ENCODE measurements at places on chromosomes 5 and 9. TPM values are rescaled to one million over a fixed set of nuclear protein-coding genes. Genes with fewer than 3 reads are reported as not detected.

The PRDM9 gene
- not detected for total RNA-seq

The ARHGAP26 gene
- total RNA-seq, result 6.2 TPM

The ANKRD55 gene
- total RNA-seq, result not detected

The SSBP2 gene
- total RNA-seq, result 18.1 TPM

The MYMK gene
- total RNA-seq, result not detected

The AKNA gene
- 27.9 TPM for total RNA-seq

The FOXD4L6 gene
- total RNA-seq, result under 0.01 TPM

The RFESD gene
- 4.3 TPM for total RNA-seq

The ORM2 gene
- total RNA-seq, result not detected

The SPATA31E1 gene
- total RNA-seq, result not detected

The FBN2 gene
- total RNA-seq, result 33.0 TPM

The CAMK2A gene
- 0.88 TPM for total RNA-seq

The PCDHB10 gene
- 2.2 TPM for total RNA-seq

The IGIP gene
- 10.5 TPM for total RNA-seq

The SPARC gene
- total RNA-seq, result 4,600 TPM

The AHRR gene
- total RNA-seq, result 52.2 TPM

The PFN3 gene
- total RNA-seq, result not detected

The ACTL7B gene
- total RNA-seq, result not detected

The ABHD17B gene
- 21.4 TPM for total RNA-seq

The INSL6 gene
- not detected for total RNA-seq

The PPP3R2 gene
- total RNA-seq, result not detected

The S1PR3 gene
- total RNA-seq, result 3.3 TPM

The CAST gene
- 281 TPM for total RNA-seq

The CARD6 gene
- total RNA-seq, result 19.5 TPM

The SLC36A2 gene
- not detected for total RNA-seq

The GARNL3 gene
- total RNA-seq, result 5.8 TPM

The MGAT4B gene
- total RNA-seq, result 95.9 TPM

The BHMT gene
- total RNA-seq, result not detected

The ITGA2 gene
- 2.7 TPM for total RNA-seq

The PCDHGA5 gene
- total RNA-seq, result 2.7 TPM

The GCNT1 gene
- 78.4 TPM for total RNA-seq

The NR2F1 gene
- total RNA-seq, result 10.6 TPM

The ZNF454 gene
- 3.8 TPM for total RNA-seq

The MLANA gene
- total RNA-seq, result under 0.01 TPM

The ZNF484 gene
- 14.4 TPM for total RNA-seq

The GZMA gene
- not detected for total RNA-seq

The DAPK1 gene
- total RNA-seq, result 42.7 TPM

The TMEM174 gene
- total RNA-seq, result not detected
